ENCODE measurements at places on chromosomes 5 and 9. TPM values are rescaled to one million over a fixed set of nuclear protein-coding genes. Genes with fewer than 3 reads are reported as not detected.

HNRNPA0 gene
- total RNA-seq: 52.9 TPM

DNA sequence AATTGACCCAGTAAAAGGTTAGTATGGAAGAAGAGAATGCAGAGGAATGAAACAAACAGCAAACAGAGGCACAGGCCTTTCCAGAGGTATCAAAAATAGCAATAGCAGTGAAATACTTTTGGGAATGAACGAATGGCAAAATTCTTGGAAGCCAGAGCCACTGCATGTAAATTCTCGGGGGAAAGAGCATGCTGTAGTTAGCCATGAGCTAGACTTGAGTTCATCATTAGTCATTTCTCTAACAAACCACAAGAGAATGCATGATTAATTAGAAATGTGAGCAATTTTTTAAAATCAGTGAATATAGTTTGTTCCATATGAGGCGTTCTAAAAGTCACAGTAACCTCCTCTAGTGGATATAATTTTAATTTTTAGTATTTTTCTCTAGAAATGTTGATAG, 170.3 kb upstream of the PRR16 start:
- DNase-seq: no peak

- no peak for DNase-seq
Observed at GRCh38 chr5:75509956-75510355, 1.5 kb downstream of the CERT1 start.

GRCh38 chr9:78630966-78631365, 334.0 kb downstream of the PSAT1 start:
- no peak for DNase-seq

DNA sequence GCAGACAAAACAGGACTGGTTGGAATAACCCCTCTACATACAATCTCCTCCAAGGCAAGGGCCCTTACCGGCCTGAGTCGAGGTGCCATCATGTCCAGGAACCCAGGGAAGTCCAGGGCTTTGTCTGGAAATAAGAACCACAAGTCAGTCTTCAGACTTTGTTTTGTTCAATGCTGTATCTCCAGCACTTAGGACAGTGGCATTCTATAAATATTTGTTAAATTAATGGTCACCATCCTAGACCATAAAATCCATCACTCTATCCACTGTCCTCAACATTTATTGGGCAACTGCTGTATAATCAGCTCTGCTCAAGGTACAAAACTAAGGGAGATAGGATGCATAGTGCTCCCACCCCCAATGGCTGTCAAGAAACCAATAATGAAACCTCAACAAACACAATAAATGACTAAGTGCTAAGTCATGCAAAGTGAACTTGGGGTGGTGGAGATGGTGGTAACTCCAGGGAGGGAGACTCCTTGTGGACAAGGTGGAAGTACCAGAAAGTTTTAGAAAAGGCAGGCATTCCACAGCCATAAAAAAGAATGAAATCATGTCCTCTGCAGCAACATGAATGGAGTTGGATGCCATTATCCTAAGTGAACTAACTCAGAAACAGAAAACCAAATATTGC, 5.0 kb downstream of the RELL2 start:
- no peak for DNase-seq

DNA sequence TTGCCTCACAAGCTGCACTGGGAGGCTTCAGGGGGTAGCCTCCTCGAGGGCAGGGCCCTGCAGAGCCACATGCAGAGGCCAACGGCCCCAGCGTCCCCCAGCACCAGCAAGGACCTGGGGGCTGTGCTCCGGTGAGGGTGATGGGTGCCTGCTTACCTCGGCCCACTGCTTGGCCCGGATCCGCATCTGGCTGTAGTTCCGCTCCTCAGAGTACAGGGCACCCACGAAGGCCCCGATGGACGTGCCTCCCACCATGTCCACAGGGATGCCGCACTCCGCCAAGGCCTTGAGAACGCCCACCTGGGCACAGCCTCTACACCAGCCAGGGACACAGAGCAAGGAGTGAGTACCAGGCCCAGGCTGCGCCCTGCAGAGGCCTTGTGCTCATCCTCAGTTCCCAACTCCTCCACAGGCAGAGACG, 8.0 kb upstream of the NSMF start:
- no peak for DNase-seq

ENTREP1 gene
- total RNA-seq: 36.9 TPM

DNA sequence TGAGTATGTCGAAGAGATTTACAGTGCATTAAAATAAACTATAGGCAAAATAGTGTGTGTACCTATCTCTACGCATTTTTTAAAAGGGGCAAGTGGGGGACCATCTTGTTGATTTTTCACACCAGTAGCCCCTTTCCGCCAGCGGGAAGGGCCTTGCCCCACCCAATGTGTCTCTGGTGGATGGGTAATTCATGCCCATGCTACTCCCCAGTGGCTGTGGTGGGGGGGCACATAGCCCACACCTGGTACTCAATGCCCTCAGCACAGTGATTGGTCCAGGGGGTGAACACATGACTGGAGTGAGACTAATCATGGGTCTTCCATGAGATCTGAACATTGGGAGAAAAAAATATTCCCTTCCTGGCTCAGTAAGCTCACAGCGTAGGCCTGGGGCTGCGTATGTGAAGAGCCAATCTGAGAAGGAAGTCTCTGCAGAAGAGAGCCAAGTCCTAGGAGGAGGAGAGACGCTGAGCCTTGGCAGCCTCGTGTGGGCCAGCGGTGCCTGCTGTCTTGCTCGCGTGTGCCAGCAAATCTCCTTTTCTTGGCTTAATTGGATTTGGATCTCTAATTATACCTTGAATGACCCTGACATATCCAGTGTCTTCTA, 103.4 kb downstream of the ADAMTS2 start:
- DNase-seq: peak; percentile 9

- DNase-seq: no peak
Observed at GRCh38 chr9:78620764-78621163, 323.8 kb downstream of the PSAT1 start.

OBP2B gene
- total RNA-seq: 4.6 TPM

MEGF10 gene
- 0.50 TPM for total RNA-seq

LRRC70 gene
- 2.6 TPM for total RNA-seq

GRCh38 chr5:77774981-77775789, 954 bp downstream of the TBCA start:
- DNase-seq: no peak

- no peak for DNase-seq
Observed at GRCh38 chr5:139649082-139649991, 1.2 kb downstream of the CXXC5 start.

DNA sequence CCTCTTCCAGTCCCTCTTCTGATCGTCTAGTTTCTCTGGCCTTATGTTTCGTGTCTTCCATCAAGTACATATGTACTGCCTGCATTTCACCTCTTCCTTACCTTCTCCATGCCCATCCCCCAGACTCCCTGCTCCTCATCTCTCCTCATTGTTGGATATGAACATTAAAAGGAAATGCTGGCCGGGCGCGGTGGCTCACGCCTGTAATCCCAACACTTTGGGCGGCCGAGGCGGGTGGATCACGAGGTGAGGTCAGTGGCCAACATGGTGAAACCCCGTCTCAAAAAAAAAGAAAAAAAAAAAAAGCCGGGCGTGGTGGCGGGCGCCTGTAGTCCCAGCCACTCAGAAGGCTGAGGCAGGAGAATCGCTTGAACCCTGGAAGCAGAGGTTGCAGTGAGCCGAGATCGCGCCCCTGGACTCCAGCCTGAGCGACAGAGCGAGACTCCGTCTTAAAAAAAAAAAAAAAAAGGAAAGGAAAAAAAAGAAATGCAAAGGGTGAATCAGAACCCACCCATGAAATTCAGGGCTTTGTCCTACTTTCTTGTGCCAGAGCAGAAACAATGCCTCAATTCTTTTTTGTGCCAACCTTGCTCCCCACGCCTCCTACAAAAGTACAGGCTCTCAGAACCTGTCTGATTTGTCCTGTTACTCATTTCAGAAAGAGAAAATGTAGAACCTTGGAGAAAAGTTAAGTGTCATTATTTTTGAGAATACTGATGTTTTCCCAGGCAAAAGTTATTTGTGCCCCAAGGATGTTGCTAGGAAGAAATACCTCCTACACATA, 1.5 kb upstream of the ZFR start:
- DNase-seq: no peak

DNA sequence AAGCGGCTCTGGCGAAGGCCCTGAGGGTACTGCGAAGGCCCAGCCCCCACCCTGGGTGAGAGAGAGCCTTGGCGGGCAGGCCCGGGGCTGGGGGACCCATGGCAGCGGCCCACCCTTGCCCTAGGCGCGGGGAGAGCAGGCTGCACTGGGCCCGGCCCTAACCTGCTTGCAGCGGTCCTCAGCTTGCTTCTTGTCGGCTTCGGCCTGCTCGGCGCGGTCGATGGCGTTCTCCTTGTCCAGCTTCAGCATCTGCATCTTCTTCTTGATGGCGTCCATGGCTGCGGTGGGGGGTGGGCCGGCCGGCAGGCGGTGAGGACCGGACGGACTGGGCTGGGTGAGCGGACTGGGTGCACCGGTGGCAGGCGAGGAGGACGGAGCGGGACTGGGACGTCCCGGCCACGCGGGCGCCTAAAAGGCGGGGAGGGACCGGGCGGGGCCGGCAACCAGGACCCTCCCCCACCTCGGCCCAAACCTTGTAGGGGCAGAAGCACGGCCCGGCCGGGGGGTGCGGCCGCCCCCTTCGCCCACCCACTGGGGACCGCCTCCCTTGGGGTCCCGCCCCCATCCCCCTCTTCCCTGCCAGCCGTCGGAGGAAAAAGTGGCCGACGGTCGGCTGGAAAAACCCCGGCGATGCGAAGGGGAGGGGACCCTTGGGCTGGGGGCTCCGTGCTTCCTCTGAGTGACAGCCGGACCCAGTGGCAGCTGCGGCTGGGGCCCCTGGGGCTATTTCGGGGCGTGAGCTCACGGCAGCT, at the start of gene TPM2:
Gene TPM2, minus strand, starts transcription at position 384 of the 752 bp plus-strand sequence. Its CDS starts 108 bp downstream, at position 276.
- peak; percentile 75 for DNase-seq

DNA sequence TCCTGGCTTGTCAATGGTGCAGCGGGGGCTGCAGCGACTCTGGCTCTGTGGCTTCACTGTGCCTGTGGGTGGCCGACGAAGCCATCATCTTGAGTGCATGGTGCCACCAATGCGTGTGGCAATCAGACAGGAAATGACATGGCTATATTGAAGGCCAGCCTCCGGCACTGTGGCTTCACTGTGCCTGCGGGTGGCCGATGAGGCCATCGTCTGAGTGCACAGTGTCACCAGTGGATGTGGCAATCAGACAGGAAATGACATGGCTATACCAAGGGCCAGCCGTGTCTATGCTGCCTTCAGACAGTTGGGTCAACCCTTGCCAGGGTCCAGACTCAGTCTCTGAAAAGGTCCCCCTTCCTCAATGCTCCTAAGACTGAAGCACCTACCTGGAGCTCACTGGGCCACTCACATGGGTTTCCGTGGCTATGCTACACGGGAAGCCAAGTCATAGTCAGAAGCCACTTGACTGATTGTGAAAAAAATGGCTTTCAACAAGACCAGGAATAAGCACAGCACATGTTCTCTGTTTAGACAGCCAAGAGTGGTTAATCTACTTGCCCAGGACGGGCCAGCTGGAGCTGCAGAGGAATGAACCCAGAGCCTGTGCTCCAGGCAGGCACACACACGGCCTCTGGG, 67.5 kb upstream of the S1PR3 start:
- DNase-seq: no peak

- DNase-seq: no peak
Observed at GRCh38 chr5:58852566-58852965, 269.7 kb downstream of the RAB3C start.

DNA sequence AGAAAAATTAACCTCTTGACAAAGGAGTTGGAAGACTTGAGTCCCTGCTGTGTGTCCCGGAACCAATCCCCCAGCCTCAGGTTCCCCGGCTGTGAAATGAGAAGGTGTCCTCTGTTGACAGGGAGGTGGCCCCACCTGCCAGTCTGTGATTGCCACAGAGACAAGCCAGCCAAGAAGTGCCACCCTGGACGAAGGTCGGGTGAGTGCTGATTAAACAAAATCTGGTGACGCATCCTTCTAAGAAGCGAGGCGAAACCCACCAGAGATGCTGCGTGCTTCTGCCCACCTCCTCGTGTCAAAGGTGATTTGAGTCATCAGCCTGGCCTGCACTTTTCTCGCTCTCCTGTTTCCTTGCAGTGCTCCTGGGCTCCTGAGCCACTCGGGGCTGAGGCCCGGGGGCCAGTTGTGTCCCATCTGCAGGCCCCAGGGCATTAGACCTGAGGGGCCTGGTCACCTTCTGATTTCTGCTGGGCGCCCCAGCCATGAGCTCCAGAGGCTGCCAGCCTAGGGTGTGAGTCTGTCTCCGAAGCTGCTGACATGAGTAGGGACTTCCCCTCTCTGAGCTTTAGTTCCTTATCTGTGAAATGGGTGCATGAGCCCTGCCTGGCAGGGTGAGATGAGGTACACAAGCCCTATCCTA, 28.7 kb downstream of the NEK6 start:
- no peak for DNase-seq

GRCh38 chr5:63310644-63311043, 651.6 kb downstream of the HTR1A start:
- no peak for DNase-seq

GRCh38 chr5:80871541-80871961, 88.6 kb upstream of the RASGRF2 start:
- DNase-seq: no peak

- DNase-seq: no peak
Observed at GRCh38 chr5:18027241-18027867, 393.1 kb downstream of the TAF11L14 start.

- no peak for DNase-seq
Observed at GRCh38 chr5:111603446-111603827, 91.1 kb upstream of the STARD4 start.

CCNI2 gene
- total RNA-seq: not detected

LCN12 gene
- 19.2 TPM for total RNA-seq

DNA sequence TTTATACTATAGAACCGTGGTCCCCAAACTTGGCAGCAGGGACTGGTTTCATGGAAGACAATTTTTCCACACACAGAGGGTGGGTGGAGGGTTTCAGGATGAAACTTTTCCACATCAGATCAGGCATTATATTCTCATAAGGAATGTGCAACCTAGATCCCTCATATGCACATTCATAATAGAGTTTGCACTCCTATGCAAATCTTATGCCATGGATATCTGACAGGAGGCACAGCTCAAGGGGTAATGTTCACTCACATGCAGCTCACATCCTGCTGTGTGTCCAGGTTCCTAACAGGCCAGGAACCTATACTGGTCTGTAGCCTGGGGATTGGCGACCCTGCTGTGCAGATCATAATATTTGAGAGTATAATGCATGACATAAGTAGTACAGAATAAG, 1802.2 kb upstream of the ACO1 start:
- no peak for DNase-seq

- no peak for DNase-seq
Observed at GRCh38 chr5:143636931-143637528, 174.9 kb upstream of the HMHB1 start.

PCA3 gene
- total RNA-seq: not detected

- DNase-seq: no peak
Observed at GRCh38 chr9:136907011-136907914, 20.9 kb downstream of the TRAF2 start.

DNA sequence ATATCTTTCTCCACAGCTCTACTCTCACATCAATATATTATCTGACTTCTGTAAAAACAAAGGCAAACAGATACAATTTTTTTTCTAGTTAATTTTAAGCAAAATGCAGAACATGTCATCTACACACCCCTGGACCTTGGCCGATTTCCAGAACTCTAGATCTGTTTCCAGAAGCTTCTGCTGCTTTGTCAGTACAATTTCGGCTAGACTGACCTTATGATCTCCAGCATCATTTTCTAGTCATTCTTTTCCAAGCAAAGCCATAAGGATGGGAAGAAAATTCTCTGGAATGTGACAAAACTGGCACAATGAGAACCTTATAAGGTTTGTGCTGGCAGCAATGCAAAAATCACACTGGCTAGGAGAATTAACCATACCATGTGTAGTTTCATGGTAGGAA, 132.8 kb upstream of the MPDZ start:
- peak; percentile 24 for DNase-seq

GRCh38 chr5:179187681-179188575, 127.8 kb downstream of the ZNF354C start:
- no peak for DNase-seq

- DNase-seq: no peak
Observed at GRCh38 chr9:98708103-98708932, 417 bp downstream of the GABBR2 start.
